CD4-positive, alpha-beta T cell (primary cell): ENCODE measurements at places on chromosomes 2 and 18.

GRCh38 chr18:73043211-73043610 lies 175.4 kb upstream of the NETO1 start:
- DNase-seq = no peak

GRCh38 chr2:112048887-112049286 lies 6.2 kb upstream of the TMEM87B start:
- DNase-seq = peak; percentile 13

GRCh38 chr2:203819434-203820133 lies 48.0 kb upstream of the CTLA4 start:
- no peak for DNase-seq

GRCh38 chr2:15939854-15940660 lies at the start of gene MYCN:
MYCN (plus strand) TSS chr2:15940550; CDS start chr2:15942065, 1,515 bp downstream.
- no peak for DNase-seq

- no peak for DNase-seq
Measured at GRCh38 chr2:45282646-45283045, 273.4 kb upstream of the SIX2 start.

DNA sequence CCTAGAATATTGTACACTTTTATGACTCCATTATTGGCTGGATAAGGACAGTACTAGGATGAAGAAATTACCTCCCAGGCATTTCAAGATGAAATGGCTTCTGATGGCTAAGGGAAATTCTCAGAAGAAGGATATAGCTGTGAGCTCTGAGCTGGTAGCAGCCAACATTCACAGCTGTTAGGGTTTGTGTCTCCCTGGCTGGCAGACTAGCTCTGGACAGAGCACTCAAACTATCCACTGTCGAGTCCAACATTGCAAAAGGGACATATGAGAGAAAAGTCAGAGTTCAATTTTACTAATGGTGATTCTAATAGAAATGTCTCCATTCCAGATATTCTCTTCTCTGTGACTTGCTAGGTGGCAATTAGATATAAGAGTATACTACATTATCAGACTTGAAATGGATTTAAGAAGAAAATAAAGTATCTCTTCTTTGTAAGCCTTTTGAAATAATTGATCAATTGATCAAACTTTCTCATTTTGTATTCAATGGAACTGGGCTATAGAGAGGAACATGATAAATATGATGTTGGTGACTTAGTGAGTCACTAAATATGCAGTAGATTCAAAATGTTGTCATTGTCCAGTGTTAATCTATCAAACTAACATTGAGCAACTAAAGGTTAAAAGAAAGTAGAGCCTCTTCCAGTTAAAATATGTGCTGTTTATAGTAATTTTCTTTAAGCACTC lies 1920.3 kb downstream of the SUCLG1 start:
- no peak for DNase-seq

DNA sequence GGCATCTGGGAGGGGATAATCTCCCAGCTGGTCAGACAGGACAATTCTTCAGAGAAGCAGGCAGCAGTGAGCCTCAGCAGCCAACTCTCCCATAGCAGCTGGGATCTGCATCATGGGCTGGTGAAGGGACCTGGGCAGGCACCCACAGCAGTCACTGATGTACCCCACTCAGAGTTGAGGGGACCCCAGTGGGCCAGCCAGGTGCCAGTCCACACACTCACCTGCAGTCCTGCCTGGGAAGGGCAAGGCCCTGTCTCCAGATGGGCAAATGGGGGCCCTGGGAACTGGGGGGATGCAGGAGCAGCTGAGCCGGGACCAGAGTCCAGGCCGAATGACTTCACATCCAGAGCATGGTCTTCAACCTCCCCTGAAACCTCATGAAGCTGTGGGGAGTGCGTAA lies 170.4 kb downstream of the ZFP36L2 start:
- no peak for DNase-seq

DNA sequence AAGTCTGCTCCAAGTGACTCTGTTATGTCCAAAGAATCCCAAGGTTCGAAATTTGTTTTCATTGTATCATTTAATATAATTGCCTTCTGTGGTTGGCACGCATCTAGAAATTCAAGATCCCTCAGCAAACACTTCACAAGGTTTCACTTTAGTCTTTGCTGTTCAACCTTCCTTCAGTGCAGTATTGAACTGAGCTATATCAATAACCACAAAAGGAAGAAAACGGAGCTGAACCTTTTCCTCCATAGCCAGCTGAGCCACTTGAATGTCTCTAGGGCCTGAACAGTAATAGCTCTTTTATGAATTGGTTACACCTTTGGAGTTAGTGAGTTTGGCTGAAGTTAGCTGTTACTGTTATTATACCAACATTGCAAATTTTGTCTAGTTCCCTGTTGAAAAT lies 357.7 kb upstream of the HNRNPA3 start:
- DNase-seq = no peak

- peak; percentile 54 for DNase-seq
Measured at GRCh38 chr2:29923110-29923721, 1.8 kb upstream of the ALK start.

DNA sequence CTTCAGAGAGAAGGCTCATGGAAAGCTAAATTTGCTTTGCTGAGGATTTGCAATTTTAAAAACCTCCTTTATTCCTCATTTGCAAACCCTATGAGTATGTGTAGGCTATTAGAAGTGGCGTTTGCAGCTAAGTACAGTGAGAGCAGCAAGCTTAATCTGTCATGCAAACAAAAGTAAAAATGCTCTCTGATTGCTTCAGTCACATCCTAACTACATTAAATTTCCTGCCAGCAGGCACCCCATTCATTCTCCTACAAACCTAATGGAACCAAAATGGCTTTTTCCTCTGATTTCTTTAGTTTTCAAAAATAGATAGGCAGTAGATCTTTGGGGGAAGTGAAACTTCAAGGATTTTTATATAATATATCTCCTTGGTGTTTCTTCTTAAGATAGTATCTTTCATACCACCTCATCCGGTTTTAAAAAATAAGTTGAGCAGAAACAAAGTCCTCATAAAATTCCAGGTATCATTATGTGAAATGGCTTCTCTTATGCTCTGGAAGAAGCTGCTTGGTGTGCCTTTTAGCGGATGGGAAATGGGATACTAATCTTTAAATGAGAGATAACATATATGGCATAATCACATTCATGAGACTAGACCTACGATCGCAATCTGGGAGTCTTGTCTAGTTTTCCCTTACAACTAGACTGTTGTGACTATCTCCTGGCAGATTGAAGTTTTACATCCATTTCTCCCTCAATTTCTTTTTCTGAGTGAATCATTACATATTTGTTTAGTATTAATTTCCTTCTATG lies 49.1 kb downstream of the CLIP4 start:
- DNase-seq = no peak

GRCh38 chr2:59004621-59005020 lies 763.5 kb upstream of the FANCL start:
- no peak for DNase-seq

GRCh38 chr2:36337354-36337753 lies 18.2 kb upstream of the CRIM1 start:
- DNase-seq = no peak

DNA sequence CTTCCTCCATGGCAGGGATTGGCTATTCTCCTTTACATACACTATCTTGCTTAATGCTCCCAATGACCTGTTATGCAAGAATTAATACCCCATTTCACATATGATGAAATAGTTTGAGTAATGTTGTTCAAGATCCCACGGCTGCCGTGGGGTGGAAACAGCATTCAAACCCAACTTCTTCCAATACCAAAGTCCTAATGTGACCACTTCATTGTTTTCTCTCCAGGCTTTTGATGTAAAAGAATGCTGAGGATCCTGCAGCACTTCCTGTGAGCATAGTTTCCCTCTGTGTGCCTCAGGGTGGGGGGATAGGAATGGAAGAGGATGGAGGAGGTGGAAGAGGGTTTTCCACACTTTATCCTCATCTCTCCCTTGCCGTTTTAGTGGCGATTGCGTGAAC lies 199.4 kb downstream of the IRS1 start:
- no peak for DNase-seq

DNA sequence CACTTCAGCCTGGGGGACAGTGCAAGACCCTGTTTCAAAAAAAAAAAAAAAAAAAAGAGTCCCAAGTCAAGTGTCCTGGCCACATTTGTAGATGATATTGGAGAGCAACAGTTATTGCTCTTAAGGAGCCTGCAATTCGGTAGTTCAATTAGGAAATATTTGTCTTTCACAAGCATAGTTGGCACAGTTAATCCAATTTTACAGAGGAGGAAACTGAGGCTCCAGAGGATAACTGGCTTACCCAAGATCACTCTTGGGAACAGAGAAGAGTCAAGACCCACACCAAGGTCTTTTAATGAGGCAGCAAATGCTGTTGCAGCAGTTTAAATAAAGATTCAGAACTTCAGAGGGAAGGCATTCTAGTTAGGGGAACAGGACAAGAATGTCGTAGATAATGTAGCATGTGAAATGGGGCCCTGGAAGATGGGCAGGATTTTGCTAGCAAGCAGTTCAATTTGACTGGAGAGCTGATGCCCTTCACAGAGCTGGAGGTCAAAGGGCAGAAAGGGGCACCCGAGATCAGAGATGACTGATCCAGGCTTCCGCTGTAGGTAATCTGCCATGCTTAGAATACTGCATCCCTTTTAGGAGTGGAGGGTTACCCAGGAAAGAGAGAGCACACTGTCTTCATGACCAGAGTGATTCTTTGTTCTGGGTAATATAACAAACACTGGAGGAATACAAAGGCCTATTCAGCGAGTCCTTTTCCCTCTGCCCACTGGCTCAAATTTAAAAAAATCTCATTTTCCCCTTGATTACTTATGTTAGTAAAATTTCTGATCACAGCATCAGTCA lies 3.0 kb downstream of the NPC1 start:
- DNase-seq = no peak

DNA sequence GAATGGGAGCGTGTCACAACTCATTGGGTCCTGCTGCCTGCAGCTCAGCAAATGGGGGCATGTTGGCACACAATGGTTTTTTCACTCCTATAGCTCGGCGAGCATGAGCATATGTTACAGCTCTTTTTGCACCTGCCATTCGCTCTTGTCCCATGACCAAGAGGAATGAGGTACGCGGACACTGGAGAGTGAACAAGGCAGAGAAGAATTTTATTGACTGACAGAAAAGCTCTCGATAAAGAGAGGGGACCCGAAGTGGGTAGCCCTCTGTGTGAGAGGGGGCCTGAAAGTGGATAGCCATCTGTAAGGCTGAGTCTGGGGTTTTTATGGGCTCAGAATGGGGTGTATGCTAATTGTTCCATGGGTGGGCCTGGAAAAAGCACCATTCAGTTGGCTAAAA lies 5.5 kb downstream of the ACYP2 start:
- DNase-seq = no peak

DNA sequence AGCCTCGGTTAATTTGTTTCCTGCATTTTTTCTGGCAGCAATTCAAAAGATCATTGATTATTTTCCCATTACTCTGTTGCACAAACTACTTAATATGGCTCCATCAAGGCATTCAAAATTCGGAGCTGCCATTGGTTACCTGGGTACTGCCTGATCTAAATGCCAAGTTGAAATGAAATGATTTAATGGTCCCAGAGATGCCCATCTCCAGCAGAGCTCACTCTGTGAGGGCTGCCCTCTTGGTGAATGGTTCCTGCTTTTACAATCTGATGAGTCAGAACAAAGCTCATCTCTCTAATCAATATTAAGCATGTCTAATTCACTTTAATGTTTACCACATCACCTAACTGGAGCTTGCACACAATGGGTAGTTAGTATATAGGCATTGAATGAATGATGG lies 126.1 kb downstream of the CTNNA2 start:
- no peak for DNase-seq

DNA sequence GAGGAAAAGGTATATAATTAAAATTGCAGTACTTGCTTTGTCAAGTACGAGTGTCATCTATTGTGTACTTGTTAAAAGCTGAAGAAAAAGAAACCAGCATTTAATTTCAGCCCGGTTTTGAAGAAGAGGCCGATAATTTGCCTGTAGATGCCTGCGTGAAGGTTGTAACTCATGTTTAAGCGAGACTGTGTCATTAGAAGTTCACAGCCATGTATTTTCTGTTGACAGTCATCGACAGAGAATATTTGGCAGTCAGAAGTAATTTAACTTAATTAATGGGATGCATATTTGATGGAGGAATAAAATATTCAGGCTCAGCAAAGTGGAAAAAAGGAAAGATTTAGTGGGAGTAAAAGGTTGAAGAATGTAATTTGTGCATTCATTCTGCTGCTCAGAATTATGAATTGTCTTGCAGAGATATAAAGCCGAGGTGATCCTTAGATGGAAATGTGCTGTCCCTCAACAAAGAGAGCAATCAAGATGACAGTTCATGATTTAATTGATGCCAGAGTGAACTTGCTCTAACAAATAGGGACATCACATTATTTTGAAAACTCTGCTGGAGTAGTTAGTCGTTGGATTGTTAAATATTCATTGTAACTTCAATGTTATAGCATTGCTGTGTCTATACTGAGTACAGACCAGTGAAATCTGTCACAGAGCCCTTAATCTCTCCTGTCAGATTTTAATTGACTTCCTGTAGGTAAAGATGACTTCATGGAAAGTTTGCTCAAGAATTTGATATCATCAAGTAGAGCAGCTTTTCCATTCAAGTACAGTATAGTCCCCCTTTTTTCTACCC lies 53.9 kb downstream of the ZNF407 start:
- no peak for DNase-seq

DNA sequence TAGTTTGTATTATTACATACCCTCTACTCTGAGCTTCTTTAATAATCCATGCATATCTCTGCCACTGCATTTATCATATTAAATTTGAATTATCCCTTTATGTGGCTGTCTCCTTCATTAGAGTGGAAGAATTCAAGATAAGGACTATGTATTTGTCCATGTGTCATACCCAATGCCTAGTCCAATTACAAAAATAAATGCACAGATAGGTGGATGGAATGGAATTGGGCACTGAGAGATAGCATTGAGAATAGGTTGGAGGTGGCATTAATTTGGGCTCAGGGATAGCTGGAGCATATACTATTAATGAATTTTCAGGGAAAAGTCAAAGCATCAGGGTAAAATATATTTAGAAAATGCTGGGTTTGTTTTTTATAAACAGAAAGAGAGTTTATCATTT lies 893.2 kb downstream of the EPHA4 start:
- DNase-seq = no peak

- no peak for DNase-seq
Measured at GRCh38 chr2:42953216-42953615, 160.8 kb upstream of the HAAO start.

DNA sequence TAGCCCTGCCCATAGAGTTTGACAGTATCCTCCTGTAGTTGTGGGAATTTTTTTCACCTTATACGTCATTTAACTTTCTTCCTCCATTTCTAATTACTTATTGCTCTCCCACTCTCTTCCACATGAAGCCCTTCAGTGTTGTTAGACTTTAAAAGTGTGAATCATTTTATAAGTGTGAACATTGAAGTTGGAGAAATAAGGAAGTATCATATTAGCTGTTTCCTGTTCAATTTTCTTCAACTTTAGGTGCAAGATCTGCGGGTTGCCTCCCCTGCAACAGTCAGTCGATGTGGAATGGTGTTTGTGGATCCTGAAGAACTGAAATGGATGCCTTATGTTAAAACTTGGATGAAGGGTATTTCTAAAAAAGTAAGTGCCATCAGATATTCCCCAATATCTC lies 138.1 kb downstream of the DNAH6 start:
- DNase-seq = no peak

GRCh38 chr18:10241579-10241978 lies 212.9 kb upstream of the APCDD1 start:
- no peak for DNase-seq
